ENCODE measurements at places on chromosomes 2 and 18. TPM values are rescaled to one million over a fixed set of nuclear protein-coding genes. Genes with fewer than 3 reads are reported as not detected.

The DNAH6 gene
- 0.23 TPM for total RNA-seq

The CRYBA2 gene
- total RNA-seq = not detected

The FAM110C gene
- 2.4 TPM for total RNA-seq

The OR6B2 gene
- total RNA-seq = not detected

The TEKT4 gene
- total RNA-seq = not detected

The GKN1 gene
- total RNA-seq = not detected

The SERPINB5 gene
- total RNA-seq = not detected

The PLGLB2 gene
- total RNA-seq = not detected

The GDF7 gene
- total RNA-seq = 0.52 TPM

The GPR45 gene
- not detected for total RNA-seq

The SCG2 gene
- total RNA-seq = 0.14 TPM

The GPBAR1 gene
- 1.1 TPM for total RNA-seq

GRCh38 chr2:119474371-119475224 is 42.9 kb downstream of the TMEM37 start:
- peaks cover 10% of the 10 kb centered on the region for H3K4me1 ChIP-seq
- DNase-seq = no peak
- H3K27ac ChIP-seq = peak overlapping the region; percentile 58
- no peaks in the 10 kb centered on the region for H3K27me3 ChIP-seq

- H3K4me1 ChIP-seq = peaks cover 30% of the 10 kb centered on the region
- no peaks in the 10 kb centered on the region for H3K36me3 ChIP-seq
- H3K4me3 ChIP-seq = no peak overlapping the region
- H3K27me3 ChIP-seq = no peaks in the 10 kb centered on the region
- no peak for DNase-seq
Measured at GRCh38 chr2:64222351-64222750, 78.1 kb upstream of the PELI1 start.

- H3K4me3 ChIP-seq = no peak overlapping the region
- H3K27ac ChIP-seq = no peak overlapping the region
Measured at GRCh38 chr18:49170145-49170544, 219.4 kb upstream of the SMAD7 start.

GRCh38 chr2:162232671-162233070 is 10.6 kb downstream of the FAP start:
- peaks cover 4% of the 10 kb centered on the region for H3K4me1 ChIP-seq
- no peak for DNase-seq
- no peaks in the 10 kb centered on the region for H3K27me3 ChIP-seq
- no peaks in the 10 kb centered on the region for H3K36me3 ChIP-seq

- H3K4me3 ChIP-seq = no peak overlapping the region
- H3K27ac ChIP-seq = no peak overlapping the region
- no peaks in the 10 kb centered on the region for H3K36me3 ChIP-seq
- peaks cover 8% of the 10 kb centered on the region for H3K4me1 ChIP-seq
- DNase-seq = no peak
Measured at GRCh38 chr2:66362701-66363100, 72.2 kb upstream of the MEIS1 start.

DNA sequence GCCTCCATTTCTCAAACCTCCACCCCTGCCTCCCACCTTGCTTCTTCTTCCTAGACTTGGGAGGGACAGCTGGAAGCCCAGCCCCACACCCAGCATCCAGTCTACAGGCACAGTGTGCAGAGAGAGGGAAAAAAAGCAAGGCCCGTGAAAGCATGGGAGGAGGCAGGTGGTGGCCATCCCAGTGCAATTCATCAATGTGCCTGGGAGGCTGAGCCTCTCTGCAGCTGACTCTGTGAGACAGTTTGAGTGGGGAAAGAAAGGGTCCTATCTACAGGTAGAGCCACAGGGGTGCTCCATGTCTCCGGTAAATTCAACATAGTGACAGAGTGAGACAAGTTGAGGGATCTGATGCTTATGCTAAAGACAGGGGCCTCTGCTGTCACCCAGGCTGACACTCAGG is 340.6 kb downstream of the DYSF start:
- no peak overlapping the region for H3K4me3 ChIP-seq
- no peaks in the 10 kb centered on the region for H3K4me1 ChIP-seq
- no peaks in the 10 kb centered on the region for H3K27me3 ChIP-seq

DNA sequence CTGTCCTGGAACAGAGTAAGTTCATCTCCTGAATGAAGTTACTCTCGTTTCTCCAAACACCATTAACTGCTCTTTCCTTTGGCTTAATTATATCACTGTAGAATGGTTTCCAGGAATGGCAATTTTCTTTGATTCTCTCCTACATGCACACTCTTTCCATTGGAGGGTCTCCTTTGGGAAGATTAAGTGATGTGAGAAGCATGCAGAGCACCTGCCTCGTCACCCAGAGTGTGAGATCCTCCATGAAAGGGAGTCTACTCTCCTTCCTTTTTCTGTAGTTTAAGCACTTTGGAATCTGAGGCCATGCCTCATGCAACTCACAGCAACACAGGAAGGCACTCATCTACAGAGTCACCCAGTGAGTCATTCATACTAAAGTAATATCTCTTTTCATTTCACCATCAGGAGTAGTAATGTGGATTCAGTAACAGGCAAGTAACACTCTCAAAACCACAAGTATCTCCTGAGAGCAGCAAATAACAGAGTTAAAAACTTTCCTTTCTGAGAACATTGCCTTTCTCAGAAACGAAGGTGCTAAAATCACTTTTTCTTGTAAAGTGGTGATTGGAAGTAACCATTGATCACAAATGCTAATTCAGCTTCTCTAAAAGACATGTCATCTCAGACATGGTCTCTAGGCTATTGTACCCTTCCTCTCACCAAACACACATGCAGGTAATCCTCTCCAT is 52.8 kb upstream of the IL1RL1 start:
- H3K36me3 ChIP-seq = no peaks in the 10 kb centered on the region
- H3K27ac ChIP-seq = no peak overlapping the region
- no peak overlapping the region for H3K4me3 ChIP-seq
- peaks cover 9% of the 10 kb centered on the region for H3K27me3 ChIP-seq
- no peak for DNase-seq

DNA sequence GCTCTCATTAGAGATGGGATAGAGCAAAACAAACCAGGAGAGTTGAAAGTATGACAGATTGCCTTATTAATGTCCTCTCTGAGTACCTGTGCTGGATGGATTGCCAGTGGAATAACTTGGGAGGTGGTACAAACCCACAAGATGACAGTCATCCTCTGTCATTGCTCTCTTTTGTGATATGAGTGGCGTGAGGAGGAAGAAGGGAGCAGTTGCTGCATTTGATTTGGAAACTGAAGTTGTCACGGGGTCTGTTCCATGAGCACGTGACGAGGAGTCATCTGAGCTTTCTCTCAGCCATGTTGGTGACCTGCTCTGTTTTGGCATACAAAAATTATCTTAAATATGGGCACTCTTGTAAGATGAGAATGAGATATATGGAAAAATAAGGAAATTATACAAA is 204.9 kb downstream of the FAM210A start:
- DNase-seq = no peak
- H3K4me3 ChIP-seq = no peak overlapping the region
- peaks cover 15% of the 10 kb centered on the region for H3K36me3 ChIP-seq

GRCh38 chr2:71226096-71226964 is 573 bp downstream of the PAIP2B start:
- H3K4me1 ChIP-seq = peaks cover 19% of the 10 kb centered on the region
- H3K4me3 ChIP-seq = peak overlapping the region; percentile 94
- H3K27me3 ChIP-seq = no peaks in the 10 kb centered on the region

DNA sequence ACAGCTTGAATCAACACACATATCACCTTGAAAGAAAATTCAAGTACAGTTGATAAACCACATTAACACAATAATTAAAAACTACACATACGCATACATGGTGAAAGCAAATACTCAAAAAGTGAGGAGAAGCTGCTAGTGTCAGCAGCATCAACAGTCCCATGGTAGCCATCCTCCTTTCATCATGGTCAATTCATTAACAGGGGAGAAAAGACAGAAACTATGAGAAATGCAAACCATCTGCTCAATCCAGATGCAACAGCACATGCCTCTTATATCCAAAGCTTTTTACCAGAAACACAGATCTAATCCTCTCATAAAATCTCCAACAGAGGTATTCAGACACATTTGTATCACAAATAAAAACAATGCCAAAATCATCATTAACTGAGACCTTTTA is 81.9 kb upstream of the CHRNA1 start:
- no peaks in the 10 kb centered on the region for H3K4me1 ChIP-seq
- H3K27ac ChIP-seq = no peak overlapping the region
- H3K27me3 ChIP-seq = no peaks in the 10 kb centered on the region

DNA sequence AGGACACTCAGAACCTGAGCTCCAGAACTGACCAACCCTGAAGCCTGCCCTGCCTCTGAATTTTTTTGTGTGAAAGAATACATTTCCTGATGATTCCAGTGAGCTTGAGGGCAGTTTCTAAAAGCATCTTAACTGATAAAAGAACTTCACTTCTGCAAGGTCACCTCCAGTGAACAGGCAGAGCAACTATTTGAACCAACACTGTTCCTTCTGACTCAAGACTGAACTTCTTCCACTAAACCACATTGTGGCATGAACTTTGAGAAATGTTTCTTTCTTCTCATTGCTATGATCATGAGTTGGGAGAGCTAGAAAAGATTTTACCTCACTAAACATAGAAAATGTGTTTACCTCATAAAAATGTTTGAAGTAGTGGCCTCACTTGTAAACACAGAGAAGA is 83.8 kb upstream of the SERTAD2 start:
- H3K27me3 ChIP-seq = no peaks in the 10 kb centered on the region
- no peak for DNase-seq
- no peaks in the 10 kb centered on the region for H3K36me3 ChIP-seq
- H3K4me3 ChIP-seq = no peak overlapping the region

DNA sequence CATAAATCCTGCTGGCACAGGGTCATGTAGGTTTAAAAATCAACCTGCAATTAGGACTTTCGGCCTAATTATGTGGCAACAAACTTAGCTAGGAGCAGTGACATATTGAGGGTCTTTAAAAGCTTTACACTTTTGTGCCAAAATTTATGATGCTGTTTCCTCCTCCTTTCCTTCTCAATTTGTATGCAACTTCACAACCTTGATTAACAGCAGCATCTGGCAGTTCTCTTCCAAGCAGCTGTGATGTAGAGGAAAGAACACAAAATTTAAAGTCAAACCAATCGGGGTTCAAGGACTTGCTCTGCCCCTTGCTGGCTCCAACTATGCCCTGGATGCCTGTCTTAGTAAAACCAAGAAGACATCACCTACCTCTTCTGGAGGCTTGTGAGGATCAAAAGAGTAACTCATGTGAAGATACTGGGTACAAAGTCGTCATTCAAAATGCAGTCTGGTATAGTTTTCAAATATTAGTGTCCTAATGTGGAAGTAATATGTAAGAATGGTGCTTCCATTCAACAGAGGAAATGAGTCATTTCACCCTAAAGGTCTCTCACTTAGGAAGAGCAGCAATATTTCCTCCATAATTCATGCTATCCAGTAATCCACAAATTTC is 94.7 kb downstream of the ANKRD44 start:
- H3K27ac ChIP-seq = no peak overlapping the region
- no peak for DNase-seq
- no peaks in the 10 kb centered on the region for H3K27me3 ChIP-seq
- peaks cover 29% of the 10 kb centered on the region for H3K4me1 ChIP-seq
- no peak overlapping the region for H3K4me3 ChIP-seq

GRCh38 chr2:105397953-105398335 is 907 bp downstream of the FHL2 start:
- no peak for DNase-seq
- no peaks in the 10 kb centered on the region for H3K27me3 ChIP-seq
- H3K4me1 ChIP-seq = peaks cover 13% of the 10 kb centered on the region
- peak overlapping the region; percentile 75 for H3K4me3 ChIP-seq

GRCh38 chr2:86065512-86065911 is 40.2 kb downstream of the POLR1A start:
- no peaks in the 10 kb centered on the region for H3K27me3 ChIP-seq
- peak overlapping the region; percentile 41 for H3K27ac ChIP-seq
- no peaks in the 10 kb centered on the region for H3K4me1 ChIP-seq
- H3K4me3 ChIP-seq = no peak overlapping the region
- peaks cover 74% of the 10 kb centered on the region for H3K36me3 ChIP-seq
- DNase-seq = no peak

GRCh38 chr2:60671966-60672365 is 84.1 kb upstream of the PAPOLG start:
- no peak for DNase-seq
- no peaks in the 10 kb centered on the region for H3K36me3 ChIP-seq
- H3K27me3 ChIP-seq = peaks cover 29% of the 10 kb centered on the region
- H3K4me3 ChIP-seq = no peak overlapping the region

- no peaks in the 10 kb centered on the region for H3K4me1 ChIP-seq
- no peak overlapping the region for H3K27ac ChIP-seq
- H3K27me3 ChIP-seq = no peaks in the 10 kb centered on the region
- no peak overlapping the region for H3K4me3 ChIP-seq
- no peaks in the 10 kb centered on the region for H3K36me3 ChIP-seq
- no peak for DNase-seq
Measured at GRCh38 chr18:13191779-13192178, 26.8 kb upstream of the LDLRAD4 start.

- no peaks in the 10 kb centered on the region for H3K27me3 ChIP-seq
- DNase-seq = no peak
- peaks cover 40% of the 10 kb centered on the region for H3K36me3 ChIP-seq
- no peak overlapping the region for H3K4me3 ChIP-seq
- no peaks in the 10 kb centered on the region for H3K4me1 ChIP-seq
Measured at GRCh38 chr2:214740867-214741395, 68.6 kb downstream of the BARD1 start.

- DNase-seq = no peak
- H3K4me3 ChIP-seq = no peak overlapping the region
- H3K4me1 ChIP-seq = no peaks in the 10 kb centered on the region
- no peaks in the 10 kb centered on the region for H3K27me3 ChIP-seq
- H3K27ac ChIP-seq = no peak overlapping the region
Measured at GRCh38 chr2:121256720-121257479, 28.1 kb downstream of the TFCP2L1 start.

GRCh38 chr2:42767080-42767898 is 3.4 kb upstream of the OXER1 start:
- DNase-seq = no peak
- no peaks in the 10 kb centered on the region for H3K36me3 ChIP-seq
- H3K27me3 ChIP-seq = no peaks in the 10 kb centered on the region
- no peak overlapping the region for H3K27ac ChIP-seq

- no peak overlapping the region for H3K4me3 ChIP-seq
- no peak for DNase-seq
- peaks cover 22% of the 10 kb centered on the region for H3K4me1 ChIP-seq
Measured at GRCh38 chr2:113273027-113273551, 5.6 kb downstream of the PAX8 start.

DNA sequence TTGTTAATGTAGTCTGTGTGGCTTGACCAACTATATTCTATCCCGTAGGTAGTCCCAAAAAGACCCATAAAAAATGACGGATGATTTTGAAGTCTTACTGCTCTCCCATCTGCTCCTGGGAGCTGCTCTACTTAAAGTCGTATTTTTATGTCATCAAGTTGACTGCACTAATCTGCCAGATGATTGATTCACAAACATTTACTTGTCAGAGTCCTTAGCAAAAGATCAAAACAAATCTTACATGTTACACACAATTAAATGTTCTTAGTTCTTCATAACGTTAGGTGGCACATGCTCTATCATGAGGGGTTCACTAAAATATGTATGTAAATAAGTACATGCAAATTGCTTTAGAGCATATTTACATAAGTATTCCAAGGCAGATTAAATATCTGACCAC is 498.3 kb upstream of the LRRTM4 start:
- DNase-seq = no peak
- H3K27me3 ChIP-seq = no peaks in the 10 kb centered on the region
- no peak overlapping the region for H3K27ac ChIP-seq
- no peak overlapping the region for H3K4me3 ChIP-seq

GRCh38 chr18:25279133-25279532 is 72.8 kb downstream of the ZNF521 start:
- H3K4me1 ChIP-seq = peaks cover 32% of the 10 kb centered on the region
- no peaks in the 10 kb centered on the region for H3K36me3 ChIP-seq
- H3K4me3 ChIP-seq = no peak overlapping the region
- H3K27ac ChIP-seq = no peak overlapping the region
- no peak for DNase-seq
- no peaks in the 10 kb centered on the region for H3K27me3 ChIP-seq

Data from heart right ventricle (tissue), 16 donors.